Stimulated activated CD4-positive, alpha-beta T cell treated with anti-CD3 and anti-CD28 coated beads, Interleukin-12 subunit alpha, Interleukin-12 subunit beta, amount 100 ng/mL, for 24 hours (primary cell): ENCODE measurements at places on chromosomes 3 and 15.

- DNase-seq = no peak
These were observed 31.0 kb downstream of the ATP10A start for GRCh38 chr15:25832158-25832557.

DNA sequence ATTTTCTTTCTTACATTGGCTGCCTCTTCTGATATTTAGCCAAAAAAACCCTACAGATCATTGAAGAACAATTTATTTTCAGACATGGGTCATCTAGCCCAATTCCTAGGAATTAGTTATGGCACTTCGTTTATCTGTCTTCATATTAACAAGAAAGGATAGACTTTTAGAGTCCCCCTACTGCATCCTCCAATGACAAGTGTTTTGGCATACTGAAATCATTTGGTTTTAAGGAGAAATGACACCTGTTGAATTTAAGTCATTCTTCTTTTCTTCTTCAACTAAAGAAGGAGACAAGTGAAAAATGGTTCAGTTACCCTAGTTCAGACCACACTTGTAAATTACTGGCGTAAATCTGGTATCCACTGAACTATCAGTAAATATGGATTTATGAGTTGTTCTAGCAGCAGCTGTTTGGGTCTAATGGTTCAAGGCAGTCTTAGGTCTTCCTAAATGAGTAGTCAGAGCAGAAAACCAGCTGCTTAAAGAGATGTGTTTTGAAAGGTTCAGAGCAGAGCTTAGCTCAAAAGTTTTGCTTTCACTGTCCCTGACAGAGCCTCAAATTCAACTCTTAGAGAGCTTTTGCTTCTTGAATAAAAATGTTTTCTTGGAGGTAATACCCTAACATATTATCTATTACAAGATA, 5.6 kb downstream of the VGLL3 start:
- no peak for DNase-seq

- peak; percentile 16 for DNase-seq
These were observed at the start of gene MYRIP for GRCh38 chr3:39809181-39809994. TSS of gene MYRIP (plus strand) at chr3:39809609. CDS start at chr3:39900817, 91,208 bp downstream.

- no peak for DNase-seq
These were observed 86.9 kb upstream of the SLC25A26 start for GRCh38 chr3:66133853-66134445.

- DNase-seq = no peak
These were observed 28.1 kb downstream of the ERICH6 start for GRCh38 chr3:150675587-150675986.

GRCh38 chr3:152183473-152183872, 85.3 kb upstream of the MBNL1 start:
- peak; percentile 51 for DNase-seq

DNA sequence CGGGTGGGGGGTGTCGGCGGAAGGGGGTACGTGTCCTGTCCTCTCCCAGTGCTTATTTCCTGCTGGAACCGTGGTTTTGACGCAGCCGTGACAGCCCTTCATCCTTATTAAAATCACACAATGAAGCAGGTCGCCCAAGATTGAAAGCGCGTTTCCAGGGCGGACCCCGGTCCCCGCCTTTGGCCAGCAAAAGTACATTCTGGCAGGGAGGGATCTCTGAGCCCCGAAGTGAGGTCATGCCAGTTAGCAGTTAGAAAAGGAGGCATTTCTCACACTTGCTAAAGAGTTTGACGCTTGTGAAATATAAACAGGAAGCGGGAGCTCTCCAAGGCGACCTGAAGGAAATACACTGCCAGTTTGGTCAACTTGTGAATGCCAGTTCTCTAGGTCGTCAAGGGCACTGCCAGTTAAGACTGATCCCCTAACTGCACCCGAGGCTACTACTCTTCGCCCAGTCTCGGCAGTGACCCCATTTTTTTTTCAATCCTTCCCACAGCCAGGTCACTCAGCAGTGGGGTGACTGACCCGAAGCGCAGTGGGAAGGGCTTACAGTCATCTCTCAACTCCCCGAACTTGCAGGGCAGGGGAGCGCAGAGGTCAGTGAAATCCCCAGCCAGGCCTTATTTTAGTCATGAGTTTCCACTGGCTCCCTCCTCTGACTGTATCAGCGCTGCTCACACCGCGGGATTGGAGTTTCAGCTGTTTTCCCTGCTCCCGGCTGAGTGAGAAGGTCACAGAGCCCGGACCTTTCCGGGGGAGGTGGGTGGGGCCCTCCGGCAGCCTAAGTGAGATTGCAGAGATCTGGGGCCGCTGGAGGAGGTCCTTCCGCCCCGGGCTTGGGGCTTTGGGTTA, 2.0 kb upstream of the BHLHE40 start:
- DNase-seq = peak; percentile 25
